ENCODE measurements at places on chromosomes 2 and 18.

DNA sequence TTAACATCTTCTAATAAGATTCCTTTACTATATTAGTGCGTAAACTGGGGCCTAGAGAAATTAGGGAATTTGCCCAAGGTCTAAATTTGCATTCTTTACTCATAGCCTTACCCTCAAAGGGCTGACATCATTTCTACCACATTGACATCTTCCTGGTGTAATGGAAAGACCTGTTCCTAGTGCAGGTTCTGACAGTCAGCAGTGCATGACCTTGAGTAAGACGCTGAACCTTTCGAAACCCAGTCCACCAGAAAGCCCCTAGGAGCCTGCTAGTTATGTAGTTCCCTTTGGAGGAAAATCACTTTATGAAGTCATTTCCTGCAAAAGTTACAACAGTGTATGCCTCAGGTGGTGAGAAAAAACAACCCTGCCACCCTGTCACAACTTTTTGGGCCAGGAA, 388.3 kb downstream of the TNS1 start:
- no peak for DNase-seq

DNA sequence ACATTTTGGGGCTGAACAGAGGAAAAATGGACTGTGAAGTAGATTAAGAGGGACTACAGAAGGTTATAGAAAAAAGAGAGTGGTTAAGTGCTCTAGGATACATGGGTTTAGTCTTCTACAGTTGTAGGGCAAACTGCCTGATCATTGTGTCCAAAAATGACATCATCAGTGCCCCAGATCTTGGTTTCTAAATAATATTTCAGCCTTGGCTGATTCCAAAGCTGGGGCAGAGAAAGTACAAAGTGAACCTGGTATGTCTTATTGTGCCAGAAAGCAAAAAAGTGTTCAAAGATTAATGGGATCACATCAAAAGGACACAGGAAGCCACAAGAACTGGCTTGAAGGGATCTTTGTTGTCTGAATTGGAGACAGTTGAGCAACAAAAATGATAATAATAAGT, 97.1 kb upstream of the ZNF521 start:
- no peak for DNase-seq

DNA sequence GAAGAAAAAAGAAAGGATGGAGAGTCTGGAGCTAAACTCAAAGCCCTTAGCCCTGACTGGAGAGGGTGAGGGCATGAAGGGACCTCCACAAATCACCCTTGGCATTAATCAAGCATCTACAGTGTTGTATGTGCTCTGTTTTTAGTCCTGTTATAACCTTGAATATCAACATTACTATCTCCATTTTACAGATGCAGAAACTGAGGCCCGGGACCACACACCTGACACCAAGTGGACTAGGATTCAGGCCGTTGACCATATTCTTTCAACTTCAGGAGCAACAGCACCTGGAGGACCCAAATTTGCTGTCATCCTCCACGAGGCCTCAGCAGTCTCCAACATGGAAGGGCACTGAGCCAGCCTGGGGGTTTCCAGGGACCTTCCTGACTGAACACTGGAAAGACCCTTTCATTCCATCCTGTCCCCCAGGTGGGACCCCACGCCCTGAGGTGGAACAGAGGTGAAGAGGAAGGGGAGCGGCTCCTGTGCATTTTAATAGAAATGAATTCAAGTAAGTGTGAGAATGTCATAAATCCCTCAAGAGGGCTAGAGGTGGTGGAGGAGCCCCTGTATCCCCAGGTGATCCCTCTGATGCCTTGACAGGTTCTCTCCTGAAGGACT, 41.0 kb downstream of the SERTAD2 start:
- DNase-seq, result no peak

GRCh38 chr2:136131484-136131960, 13.6 kb upstream of the CXCR4 start:
- DNase-seq, result no peak

DNA sequence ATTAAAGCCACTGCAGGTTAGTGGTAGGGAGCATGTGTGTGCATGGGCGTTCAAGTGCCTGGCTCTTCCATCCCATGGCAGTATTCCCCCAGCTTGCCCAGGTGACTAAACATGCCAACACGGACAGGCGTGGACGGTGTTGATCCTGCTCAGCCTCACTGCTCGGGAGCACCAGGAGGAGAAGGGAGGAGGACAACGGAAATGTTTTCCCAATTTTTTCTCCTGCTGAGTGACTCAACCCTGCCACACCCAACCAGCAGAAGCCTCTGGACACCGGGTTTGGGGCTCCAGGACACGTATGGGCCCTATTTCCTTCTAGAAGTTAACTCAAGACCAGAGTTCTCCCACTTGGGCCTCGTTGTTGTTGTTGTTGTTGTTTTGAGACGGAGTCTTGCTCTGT, 139.1 kb downstream of the CYP26B1 start:
- DNase-seq, result no peak

GRCh38 chr2:191351921-191352320, 106.7 kb downstream of the MYO1B start:
- DNase-seq, result no peak

GRCh38 chr2:100446696-100447095, 23.6 kb upstream of the NMS start:
- no peak for DNase-seq

- DNase-seq, result no peak
Measured at GRCh38 chr2:73063472-73063871, 8.0 kb downstream of the SFXN5 start.

DNA sequence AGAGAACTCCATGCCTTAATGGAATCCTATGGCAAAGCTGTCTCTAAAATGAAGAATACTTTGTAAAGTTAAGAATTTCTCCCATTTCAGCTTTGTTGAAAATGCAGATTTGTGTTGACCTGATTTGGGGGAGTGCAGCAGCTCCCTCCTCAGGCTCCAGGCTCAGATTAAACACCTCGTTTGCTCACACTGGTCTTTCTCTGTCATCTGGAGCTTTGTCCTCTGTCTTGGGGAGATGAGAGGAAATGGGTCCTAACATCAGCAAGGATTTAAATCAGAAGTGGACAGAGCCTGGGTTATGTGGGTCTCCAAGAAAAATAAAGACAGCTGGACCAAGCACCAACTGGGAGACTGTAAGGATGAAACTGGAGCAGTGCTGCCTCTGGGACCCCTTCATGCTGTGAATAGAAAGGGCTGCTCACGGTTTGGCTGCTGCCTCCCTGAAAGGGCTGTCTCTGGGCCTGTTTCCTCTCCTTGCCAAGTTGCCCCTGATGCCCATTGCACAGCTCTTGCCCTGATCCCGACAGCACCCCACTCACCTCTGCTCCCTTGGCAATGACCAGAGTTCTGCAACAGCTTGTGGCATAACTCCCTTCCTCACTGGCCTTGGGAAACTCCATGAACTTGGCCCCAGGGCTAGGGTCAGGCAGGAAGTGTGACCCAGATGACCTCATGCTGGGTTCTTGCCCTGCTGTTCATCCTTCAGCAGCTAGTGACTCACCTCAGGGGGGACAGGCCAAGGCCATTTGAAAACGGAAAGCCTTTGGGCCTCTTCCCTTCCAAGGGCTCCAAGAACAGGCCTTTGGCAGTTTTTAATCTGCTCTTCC, 197.2 kb downstream of the CYP26B1 start:
- DNase-seq, result no peak
